ENCODE measurements at places on chromosomes 13 and 19.

- DNase-seq: no peak
Measured at GRCh38 chr13:97390941-97391600, 42.9 kb upstream of the RAP2A start.

GRCh38 chr19:38845374-38846024, 4.3 kb downstream of the HNRNPL start:
- no peak for DNase-seq

DNA sequence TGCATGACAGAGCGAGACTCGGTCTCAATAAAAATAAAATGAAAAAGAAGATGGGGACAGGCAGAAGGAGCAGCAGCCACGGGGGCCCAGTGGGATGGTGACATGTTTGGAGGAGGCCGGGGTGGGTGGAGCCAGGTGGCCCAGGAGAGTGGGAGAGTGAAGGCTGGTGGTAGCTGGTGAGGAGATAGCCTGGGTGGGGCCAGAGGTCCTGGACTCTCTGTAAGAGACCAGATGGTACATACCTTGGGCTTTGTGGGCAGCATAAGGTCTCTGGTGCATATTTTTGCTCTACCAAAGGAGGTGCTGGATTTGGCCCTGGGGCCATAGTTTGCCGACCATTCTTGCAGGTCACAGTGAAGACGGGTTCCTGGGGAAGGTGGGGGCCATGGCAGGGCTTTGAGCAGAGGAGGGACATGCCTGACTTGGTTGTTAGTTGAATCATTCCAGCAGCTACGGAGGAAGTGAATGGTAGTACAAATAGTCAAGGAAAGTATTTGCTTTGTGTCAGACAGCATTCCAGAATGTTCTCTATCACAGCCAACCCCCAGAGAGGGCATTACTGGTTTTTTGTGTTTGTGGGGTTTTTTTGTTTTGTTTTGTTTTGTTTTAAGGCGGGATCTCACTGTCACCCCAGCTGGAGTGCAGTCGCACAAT, 69.1 kb downstream of the ARHGEF18 start:
- DNase-seq: no peak

- no peak for DNase-seq
Measured at GRCh38 chr19:31285744-31286143, 63.5 kb downstream of the TSHZ3 start.

- no peak for DNase-seq
Measured at GRCh38 chr19:3117716-3118115, 18.1 kb upstream of the GNA15 start.

DNA sequence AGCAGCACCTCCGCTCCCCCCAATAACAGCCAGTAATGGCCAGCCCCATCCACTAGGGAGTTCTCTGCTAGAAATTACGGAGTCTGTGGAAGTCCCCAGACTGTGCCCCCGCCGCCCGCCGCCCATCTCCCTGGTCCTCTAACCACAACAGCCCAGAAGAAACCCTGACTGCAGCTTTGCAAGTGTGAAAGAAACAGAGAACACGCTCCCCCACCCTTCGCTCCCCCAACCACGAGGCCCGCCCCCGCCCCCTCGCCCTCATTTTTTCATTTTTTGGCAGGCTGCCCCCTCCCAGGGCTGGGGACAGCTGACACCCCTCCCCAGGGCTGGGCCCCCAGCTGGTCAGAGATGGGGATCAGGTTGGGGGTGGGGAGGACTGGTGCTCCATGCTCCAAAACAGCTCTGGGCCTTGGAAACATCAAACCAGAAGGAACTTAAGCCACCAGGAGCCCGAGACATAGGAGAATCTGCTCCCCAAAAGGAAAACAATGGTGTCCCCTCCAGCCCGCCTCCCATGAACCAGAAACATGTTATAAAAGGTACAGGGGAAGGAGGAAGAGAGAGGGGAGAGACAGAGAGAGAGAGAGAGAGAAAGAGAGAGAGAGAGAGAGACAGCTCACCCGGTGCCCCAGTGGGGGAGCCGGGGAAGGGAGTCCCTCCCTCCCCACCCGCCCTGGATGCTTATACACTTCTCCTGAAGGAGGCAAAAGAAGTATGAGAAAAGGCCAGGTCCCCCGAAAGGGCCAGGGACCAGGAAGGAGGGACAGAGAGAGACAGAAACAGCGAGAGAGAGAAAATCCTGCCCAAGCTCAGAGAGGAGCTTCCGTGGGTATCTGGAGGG, 29.8 kb upstream of the ASF1B start:
- peak; percentile 15 for DNase-seq

GRCh38 chr19:3499738-3500428, 591 bp downstream of the DOHH start:
- no peak for DNase-seq

- no peak for DNase-seq
Measured at GRCh38 chr19:40740747-40741146, 9.5 kb downstream of the ACTMAP start.

DNA sequence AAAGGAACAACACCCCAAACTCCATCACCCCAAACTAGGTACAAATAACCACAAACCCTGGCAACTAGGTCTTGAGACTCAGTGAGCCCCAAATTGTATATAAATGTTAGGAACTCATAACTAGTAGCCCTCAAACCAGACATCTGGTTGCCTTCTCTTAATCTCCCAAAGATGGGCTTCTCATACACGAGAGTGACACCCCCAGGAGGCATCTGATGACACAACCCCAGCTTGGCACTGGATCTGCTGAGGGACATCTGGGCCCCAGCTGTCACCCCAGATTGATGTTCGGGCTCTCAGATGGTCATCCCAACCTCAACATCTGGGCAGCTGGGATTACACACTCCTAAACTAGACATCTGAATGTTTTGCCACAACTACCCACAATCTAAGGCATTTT, 14.8 kb downstream of the RABAC1 start:
- DNase-seq: peak; percentile 58

DNA sequence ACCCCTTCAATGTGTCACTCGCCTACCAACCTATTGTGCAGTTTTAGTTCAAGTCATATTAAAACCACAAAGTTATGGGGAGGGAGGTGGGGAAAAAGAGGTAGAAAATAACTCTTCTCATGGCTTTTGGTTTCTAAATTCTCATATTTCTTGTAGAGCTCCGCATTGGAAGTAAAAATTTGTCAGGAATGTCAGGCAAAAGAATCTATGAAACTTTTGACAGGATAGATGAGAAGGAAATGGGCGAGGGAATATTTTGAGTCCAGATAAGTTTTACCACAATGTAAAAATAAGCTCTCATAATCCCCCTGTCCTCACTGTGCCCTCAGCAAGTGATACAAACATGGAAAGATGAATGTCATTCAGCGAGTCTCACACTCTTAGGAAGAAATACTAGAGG, 270.4 kb downstream of the DLEU7 start:
- DNase-seq: no peak

- no peak for DNase-seq
Measured at GRCh38 chr13:26716984-26717383, 43.6 kb downstream of the GPR12 start.

GRCh38 chr13:59666504-59666903, 497.2 kb downstream of the DIAPH3 start:
- DNase-seq: no peak

GRCh38 chr13:99093997-99094396, 106.7 kb upstream of the UBAC2 start:
- no peak for DNase-seq

- DNase-seq: no peak
Measured at GRCh38 chr19:19067276-19068072, 3.7 kb downstream of the SLC25A42 start.

DNA sequence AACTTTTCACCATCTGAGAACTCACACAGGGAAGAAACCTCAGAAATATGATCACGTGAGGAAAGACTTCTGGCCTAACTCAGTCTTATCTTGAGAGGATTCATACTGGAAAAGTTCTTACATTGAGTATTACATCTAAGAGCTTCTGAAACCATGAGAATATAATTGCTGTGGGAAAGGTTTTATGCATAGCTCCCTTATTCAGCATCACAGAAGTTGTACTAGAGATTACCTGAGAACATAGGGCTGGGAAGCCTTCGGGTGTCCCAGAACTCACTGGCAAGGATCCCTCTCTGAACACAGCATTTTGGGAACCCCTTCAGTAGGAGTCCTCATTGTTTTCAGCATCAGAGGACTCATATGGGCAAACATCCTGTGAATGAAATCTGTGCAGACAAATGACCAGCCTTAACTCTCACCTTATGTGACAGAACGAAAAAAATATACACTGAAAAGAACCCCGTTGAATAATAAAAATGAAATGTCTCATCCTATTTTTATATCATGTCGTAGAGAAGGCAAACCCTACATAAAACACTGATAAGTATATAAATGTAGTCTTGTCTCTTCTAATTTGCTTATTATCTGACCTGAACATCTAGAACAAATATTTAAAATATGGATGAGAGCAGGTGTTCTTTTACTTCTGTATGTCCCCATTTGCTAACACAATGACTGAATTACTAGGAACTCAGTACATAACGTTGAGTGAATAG, 14.2 kb downstream of the ZNF274 start:
- peak; percentile 44 for DNase-seq

- DNase-seq: peak; percentile 85
Measured at GRCh38 chr13:74062933-74063332, 71.3 kb downstream of the KLF12 start.

- no peak for DNase-seq
Measured at GRCh38 chr19:41849067-41849466, 4.2 kb downstream of the DMRTC2 start.

DNA sequence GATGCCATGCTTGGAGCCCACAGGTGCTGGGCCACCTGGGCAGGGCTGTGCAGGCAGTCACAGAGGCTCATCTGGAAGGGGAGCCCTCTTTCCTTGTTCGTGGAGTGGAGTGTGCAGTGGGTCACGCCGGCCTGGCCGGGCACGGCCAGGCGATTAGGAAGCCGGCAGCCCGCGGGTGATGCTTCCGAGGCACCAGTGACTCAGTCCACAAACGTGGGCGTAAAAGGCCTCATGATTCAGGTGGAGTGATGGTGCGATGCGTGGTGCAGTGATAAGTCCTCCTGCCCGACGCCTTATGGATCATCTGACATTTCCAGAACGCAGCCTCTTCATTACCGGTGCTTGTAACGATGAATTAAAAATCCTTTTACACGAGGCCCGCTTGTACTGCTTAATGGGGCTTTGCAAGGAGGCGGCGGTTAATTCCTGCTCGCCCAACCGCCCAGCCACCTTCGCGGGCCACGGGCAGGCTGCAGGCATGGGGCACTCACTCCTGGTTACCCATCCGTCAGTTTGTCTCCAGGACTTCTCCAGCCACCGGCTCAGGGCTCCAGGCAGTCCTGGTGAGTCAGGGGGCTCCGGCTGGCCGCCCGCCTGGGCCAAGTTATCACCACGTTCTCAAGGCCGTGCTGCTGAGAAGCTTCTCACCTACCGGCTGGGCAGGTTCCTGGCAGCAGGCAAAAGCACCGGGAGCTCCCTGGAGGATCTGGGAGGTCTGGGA, 172.4 kb downstream of the KDM4B start:
- DNase-seq: no peak

- no peak for DNase-seq
Measured at GRCh38 chr19:51507640-51508058, 6.0 kb upstream of the SIGLEC12 start.

GRCh38 chr13:46621133-46621532, 68.2 kb downstream of the LRCH1 start:
- no peak for DNase-seq

GRCh38 chr19:531753-532560, at the start of gene CDC34:
CDC34 (plus strand) TSS chr19:531760; CDS start chr19:531932, 172 bp downstream.
- no peak for DNase-seq

DNA sequence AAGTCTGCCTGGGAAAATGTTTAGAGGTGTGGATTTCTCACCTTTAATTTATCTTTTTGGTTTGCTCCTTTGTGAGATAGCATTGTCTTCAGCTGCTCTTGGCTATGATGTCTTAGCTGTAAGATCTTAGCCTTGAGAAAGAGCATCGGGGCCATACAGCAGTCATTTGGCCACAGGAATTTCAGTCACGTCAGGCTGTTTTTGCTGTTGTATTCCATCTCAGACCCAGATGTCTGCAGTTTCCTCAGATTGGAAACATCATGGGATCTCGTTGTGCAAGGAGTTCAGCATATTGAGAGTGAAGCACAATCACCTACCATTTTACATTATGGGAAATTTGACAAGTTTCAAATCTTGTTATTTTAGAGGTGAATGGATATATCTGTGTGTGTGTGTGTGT, 89.3 kb upstream of the C1QTNF9B start:
- no peak for DNase-seq

DNA sequence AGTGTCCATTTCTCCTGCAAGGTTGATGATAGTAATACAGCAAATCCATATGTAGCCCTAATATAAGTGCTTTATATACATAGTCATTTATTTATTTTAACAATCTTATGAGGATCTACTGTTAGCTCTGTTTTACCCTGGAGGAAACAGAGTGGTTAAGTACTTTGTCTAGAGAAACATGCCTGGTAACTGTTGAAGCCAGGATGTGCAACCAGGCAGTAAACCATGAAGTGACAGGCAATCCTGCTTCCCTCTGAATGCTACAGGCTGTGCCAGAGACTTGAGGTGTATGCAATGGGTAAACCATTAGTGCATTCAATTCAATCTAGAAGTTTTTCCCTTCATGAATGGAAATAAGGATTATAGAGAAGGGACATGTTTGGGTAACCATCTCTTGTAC, 911.0 kb downstream of the PCDH17 start:
- no peak for DNase-seq

DNA sequence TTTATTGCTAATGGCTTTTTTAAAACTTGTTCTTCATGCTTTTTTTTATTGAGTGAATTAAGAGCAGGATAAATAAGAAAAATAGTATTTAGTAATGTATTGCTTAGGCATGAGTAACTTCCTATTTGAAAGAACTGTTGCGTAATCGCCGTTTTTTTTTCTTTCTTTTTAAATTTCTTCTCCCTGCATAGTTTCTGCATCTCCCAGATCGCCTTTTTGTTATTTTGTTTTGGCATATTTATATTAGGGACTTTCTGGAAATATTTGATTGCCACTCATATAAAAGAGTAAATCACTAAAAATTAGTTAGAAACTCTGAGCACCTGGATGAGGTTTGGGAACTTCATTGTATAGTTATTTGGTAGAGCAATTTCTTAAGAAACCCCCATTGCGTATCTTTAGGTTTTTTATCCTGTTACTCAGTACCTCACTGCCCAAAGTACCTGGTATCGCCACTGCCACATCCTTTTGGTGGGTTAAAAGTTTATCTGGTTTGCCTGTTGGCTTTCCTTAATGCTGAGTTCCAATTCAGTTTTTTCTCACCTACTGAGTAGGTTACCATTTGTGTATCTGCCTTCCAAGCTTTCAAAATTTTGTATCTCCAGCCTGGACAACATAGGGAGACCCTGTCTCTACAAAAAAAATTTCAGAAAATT, 36.2 kb upstream of the LPAR6 start:
- DNase-seq: no peak

DNA sequence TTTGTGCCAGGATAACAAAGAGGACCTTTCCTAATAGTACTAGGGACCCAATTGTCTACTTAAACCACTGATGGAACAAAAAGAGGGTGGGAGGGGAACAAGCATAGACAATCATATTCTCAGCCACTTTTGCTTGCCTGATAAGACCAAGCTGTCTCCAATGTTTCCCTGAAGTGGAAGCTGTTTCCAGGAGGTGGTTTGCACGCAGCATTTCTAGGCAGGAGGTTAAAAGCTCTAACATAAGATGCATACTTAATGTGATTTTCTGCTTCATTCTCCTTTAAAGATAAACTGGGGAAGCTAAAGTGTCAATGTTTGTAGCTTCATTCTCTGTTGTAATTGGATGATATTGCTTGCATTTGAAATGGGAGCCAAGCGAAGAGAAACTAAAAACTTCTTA, 442.9 kb downstream of the HS6ST3 start:
- no peak for DNase-seq

GRCh38 chr13:46866150-46866549, 30.7 kb downstream of the HTR2A start:
- peak; percentile 49 for DNase-seq

GRCh38 chr19:51544038-51544437, 12.6 kb upstream of the SIGLEC6 start:
- DNase-seq: no peak

- no peak for DNase-seq
Measured at GRCh38 chr13:27199211-27199610, 27.6 kb upstream of the USP12 start.
